ENCODE measurements at places on chromosomes 3 and 15.

GRCh38 chr15:100877551-100877950, 2.1 kb upstream of the ALDH1A3 start:
- no peak for DNase-seq

DNA sequence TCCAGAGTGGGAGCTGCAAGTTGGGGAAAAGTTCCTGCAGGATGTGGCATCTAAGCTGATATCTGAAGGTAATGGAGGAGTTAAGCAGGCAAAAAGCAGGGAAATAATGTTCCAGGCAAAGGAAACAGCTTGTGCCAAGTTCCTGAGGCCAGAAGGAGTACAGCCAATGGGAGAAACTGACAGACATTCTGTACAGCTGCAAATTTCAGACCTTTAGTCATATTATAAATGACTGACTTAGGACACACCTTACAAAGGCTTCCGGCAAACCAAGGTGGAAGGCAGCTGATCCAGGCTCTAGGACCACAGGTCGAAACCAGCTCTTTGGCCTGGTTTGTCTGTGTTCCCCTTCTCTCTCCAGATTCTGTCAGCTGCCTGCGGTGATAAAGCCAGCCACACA, 9.3 kb downstream of the WWTR1 start:
- no peak for DNase-seq

GRCh38 chr3:168213920-168214319, 118.2 kb upstream of the GOLIM4 start:
- no peak for DNase-seq

DNA sequence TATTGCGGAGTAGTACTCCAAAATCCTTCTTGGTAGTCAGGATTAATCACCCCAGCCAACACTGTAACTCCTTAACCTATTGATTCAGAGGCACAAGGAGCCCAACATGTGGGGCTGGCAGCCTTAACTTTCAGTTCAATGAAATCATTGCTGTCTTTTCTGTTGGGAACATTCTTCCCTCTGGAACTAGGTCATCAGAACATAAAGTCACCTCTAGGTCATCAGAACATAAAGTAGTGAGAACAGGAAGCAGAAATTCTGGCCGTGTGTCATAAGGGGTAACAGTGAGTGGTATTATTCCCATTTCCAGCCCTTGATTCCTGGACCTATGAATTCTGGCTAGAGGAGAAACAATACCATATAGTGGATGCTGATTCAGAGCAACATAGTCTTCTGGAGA, 71.5 kb upstream of the TNIK start:
- no peak for DNase-seq

DNA sequence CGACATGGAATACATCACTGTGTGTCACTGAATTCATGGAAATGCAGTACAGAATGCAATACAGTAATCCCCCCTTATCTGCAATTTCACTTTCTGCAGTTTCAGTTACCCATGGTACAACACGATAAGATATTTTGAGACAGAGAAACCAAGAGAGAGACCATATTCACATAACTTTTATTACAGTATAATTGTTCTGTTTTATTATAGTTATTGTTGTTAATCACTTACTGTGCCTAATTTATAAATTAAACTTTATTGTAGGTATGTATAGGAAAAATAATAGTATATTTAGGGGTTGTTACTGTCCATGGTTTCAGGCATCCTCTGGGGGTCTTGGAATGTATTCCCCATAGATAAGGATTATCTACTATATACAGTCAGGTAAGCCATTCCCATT, 61.8 kb downstream of the MBNL1 start:
- no peak for DNase-seq

- no peak for DNase-seq
Observed at GRCh38 chr3:72176537-72177041, 391.6 kb upstream of the PROK2 start.

DNA sequence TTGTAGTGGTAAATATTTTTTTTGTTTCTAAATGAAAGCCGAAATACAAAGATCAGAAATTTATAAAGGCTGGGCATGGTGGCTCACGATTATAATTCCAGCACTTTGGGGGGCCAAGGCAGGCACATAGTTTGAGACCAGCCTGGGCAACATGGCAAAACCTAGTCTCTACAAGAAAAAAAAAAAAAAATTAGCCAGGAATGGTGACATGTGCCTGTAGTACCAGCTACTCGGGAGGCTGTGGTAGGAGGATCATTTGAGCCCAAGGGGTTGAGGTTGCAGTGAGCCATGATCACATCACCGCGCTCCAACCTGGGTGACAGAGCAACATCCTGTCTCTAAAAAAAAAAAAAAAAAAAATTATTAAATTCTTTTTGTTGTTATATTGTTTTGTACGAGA, 6.9 kb downstream of the DENND4A start:
- DNase-seq: no peak

GRCh38 chr15:48177383-48177765, 721 bp downstream of the MYEF2 start:
- DNase-seq: no peak

Measured in activated CD4-positive, alpha-beta T cell treated with anti-CD3 and anti-CD28 coated beads, Interleukin-2, amount 50 U/mL, for 24 hours (primary cell).